ENCODE measurements at places on chromosomes 16 and 17.
A peak's percentile ranks its signal among the peaks of the same experiment; 100 is the strongest.

DNA sequence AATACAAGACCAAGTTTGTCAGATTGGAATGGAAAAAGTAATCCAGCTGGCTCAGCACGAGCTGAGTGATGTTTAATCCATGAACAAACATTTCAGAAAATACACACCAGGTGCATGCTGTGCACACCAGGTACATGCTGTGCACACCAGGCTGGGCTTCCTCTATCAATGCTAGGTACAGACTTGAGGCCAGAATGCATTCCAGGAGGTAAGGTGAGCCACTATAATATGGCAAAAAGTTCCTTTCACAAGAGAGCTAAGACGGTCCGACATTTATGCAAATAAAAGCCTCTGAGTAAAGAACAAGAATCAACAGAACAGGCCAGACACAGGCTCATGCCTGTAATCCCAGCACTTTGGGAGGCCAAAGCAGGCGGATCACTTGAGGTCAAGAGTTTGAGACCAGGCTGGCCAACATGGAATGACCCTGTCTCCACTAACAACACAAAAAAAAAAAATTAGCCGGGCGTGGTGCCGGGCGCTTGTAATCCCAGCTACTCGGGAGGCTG, 128.2 kb downstream of the ZNF778 start:
- DNase-seq: no peak

DNA sequence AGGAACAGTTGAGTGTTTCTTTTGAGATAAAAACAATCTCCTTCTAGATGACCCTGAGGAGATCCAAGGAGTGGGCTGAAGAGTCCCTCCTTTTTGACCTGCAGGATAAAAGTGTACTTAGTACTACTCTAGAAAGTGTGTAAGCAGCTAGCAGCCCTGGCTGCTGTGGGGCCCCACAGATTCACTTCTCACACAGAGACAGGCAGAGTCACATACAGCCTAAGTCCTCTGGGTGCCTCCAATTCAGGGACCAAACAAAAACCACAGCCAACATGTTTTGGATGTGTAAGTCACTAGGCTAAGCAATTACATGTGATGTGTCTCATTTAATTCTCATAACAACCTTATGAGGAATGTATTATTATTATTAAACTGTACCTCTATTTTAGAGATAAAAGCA, 97.1 kb downstream of the TMEM100 start:
- DNase-seq: no peak

DNA sequence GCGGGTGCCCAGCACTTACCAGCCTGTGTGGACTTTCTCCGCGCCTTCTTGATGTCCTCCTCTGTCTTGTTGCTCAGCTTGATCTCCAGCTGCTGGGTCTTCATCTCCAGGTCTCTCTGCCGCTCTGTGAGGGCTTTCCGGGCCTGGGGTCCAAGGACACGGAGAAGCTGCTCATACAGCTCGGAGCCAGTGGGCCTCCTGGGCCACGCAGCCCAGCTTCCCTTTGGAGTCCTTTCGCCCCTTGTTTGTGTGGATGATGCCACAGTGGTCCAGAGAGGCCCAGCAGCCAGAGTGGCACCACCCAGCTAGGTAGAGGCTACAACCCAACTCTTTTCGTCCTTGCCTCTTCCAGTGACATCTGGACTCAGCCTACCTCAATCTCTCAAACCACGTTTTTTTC, 20.4 kb upstream of the RCVRN start:
- no peak for DNase-seq

- DNase-seq: no peak
Measured at GRCh38 chr17:54172985-54173316, 350.2 kb downstream of the KIF2B start.

DNA sequence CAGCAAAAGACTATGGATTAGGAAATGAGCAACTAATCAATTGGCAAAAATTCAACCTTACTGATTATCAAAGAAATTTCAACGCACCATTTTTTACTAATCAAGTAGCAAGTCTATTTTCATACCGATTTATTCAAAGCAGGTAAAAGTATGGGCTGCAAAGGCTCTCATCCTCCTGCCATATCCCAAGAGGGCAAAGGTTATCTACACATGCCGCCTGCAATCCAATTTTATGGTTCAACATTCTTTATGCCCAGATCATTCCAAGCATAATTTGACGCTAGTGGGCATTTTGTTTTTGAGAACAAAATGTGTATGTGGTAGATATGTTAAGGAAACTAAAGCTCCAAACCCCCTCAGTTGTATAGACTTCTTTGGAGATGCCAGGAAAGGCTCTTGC, 270.6 kb downstream of the MAF start:
- no peak for DNase-seq

- DNase-seq: no peak
Measured at GRCh38 chr17:48630009-48630924, 4.1 kb upstream of the HOXB9 start.

- DNase-seq: no peak
Measured at GRCh38 chr16:89312598-89313299, 95.2 kb downstream of the ZNF778 start.

GRCh38 chr17:32849879-32850278, 27.0 kb downstream of the MYO1D start:
- no peak for DNase-seq

DNA sequence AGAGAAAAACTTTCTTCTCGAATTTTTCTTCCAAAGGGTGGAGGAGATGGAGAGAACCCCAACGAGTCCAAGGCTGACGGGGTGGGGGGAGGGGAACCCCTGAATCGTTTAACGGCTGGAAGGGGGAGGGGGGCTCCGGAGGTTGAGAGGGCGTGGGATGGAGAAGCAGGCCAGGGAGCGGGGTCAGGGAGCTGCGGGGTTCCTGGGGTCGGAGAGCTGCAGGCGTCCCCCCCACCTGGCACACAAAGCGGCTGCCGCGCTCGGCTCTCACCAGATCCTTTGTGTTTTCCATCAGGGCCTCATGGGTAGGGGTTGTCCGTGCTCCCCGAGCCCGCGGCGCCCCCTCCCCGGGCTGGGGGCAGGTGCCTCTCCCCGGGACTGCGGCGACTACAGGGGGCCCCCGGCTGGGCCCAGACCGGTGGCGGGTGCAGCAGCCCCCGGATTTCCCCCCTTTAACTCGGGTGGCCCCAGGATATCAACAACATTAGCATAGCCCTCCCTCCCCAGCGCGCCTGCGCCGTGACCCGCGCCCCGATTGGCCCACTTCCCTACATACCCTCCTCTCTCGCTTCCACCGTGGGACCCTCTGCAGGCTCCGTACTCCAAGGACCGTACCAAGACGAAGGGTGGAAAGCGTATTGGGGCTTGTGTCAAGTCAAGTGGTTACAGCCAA, at the start of gene MBTD1:
Gene MBTD1 (minus strand): TSS at position 486 of the 673 bp plus-strand sequence. CDS start 34,888 bp downstream, outside the sequence.
- peak; percentile 98 for DNase-seq

DNA sequence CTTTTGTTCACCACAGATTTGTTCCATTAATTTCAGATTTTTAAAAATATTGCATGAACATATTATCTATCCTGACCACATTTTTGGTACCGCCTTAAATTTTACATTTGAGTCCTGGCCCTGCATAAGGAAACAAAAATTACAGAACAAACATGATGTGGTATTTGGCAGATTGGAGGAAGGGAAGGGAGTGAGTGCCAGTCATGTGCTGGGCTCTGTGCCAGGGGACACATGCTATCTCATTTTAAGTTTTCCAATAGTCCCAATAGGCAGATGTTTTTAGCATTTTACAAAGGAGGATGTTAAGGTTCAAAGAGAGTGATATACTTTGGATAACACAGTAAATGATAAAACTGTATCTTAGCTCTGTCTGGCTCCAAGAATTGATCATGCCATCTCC, 185.1 kb downstream of the CDK5R1 start:
- no peak for DNase-seq

DNA sequence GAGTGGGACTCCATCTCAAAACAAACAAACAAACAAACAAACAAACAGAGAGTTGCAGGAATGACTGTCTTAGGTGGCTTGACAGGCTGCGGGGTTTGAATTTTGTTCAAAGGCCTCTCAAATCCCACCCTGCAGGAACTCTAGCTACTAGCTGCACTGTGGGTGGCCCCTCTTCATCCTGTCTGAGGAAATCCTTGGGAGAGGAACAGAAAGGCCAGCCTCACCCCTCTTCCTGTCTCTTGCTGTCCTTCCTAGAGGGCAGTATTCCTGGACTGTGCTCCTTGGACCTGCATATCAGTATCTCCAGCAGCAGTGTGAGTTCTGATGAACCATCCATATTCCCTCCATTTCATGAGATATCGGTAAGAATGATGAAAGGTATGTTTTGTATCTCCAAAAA, 2.0 kb upstream of the CCDC92B start:
- no peak for DNase-seq

- DNase-seq: no peak
Measured at GRCh38 chr16:52647588-52647987, 100.6 kb upstream of the TOX3 start.

GRCh38 chr17:19456016-19456927, 45.2 kb downstream of the RNF112 start:
- DNase-seq: no peak

DNA sequence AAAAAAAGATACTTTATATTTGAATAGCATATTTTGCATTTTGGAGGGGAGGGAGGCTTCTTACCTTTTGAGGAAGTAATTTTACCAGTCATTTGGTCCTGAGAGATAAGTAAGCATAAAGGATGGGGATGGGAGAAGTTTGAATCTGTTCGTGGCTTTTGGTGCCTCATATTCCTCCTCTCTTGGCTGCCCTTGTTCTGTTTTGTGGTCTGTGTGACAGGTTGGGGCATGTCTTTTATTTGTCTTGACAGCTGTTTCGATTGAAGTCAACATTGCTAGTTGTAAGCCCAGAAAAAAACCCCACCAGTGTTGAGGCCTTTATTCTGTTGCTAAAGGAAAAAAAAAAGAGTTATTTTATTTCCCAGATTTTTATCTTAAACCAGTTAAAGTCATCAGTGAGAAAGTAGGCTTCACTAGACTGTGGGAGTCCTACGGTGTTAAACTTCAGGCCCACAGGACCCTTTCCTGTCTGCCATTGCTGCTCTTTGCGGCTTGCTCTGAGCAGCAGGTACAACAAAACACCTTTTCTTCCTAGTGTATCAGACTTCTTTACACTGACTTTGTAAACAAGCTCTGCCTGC, 11.4 kb downstream of the SLC7A6 start:
- DNase-seq: peak; percentile 76

DNA sequence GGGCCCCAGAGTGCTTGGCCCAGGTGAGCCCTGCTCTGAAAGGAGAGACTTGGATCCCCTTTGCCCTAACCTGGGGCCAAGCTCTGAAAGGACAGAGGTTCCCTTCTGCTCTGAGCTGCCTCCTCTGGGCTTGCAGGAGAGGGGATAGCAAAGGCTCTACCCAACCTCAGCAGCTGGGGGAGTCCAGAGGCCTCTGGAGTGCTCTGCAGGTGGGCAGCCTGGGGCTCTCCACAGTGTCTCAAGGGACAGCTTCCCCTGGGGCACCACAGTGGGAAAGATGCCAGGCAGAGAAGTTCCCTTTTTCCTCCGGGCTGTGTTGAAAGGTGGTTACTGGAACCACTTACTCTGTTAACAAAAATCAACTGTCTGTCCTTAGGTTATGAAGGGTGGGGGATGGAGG, 48.2 kb upstream of the MGAT5B start:
- DNase-seq: no peak

- DNase-seq: no peak
Measured at GRCh38 chr16:56300242-56300623, 108.9 kb downstream of the GNAO1 start.

GRCh38 chr17:1611715-1612114, 16.9 kb downstream of the SLC43A2 start:
- DNase-seq: no peak

DNA sequence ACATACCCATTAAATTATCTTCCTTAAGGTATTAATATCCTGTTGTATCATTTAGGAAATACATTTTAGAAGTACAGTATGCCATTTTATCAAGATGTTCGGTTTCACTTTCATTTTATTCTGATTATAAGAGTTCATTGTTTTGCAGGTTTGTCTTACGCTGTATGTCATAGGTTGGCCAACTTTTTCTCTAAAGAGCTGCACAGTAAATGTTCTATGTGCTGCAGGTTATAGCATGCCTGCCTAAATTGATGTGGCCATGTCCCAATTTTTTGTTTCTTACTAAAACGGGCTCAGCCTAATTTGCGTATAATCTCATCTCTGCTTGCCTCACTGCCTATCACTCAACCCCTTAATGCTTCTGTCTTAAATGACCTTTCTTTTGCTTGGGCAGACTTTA, 126.4 kb downstream of the USP22 start:
- no peak for DNase-seq

- DNase-seq: no peak
Measured at GRCh38 chr17:37465069-37465616, 24.5 kb upstream of the DUSP14 start.

- no peak for DNase-seq
Measured at GRCh38 chr16:10776280-10776679, 32.6 kb downstream of the NUBP1 start.

DNA sequence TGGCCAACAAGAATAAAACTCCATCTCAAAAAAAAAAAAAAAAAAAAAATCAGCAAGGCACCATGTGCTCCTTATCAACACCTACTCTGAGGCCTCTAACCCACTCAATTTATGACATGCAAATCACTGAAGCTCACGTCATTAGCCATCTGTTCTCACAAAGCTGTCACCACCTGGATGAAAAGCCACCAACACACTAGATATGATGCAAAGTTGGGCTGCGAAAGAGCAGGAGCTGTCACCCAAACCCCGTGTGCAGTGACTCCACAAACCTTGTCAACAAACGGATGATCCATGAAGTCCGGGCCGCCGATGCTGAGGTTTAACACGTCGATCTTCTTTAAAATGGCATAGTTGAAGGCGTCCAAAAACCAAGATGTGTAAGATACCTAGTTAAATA, 25.3 kb downstream of the MBTPS1 start:
- no peak for DNase-seq

DNA sequence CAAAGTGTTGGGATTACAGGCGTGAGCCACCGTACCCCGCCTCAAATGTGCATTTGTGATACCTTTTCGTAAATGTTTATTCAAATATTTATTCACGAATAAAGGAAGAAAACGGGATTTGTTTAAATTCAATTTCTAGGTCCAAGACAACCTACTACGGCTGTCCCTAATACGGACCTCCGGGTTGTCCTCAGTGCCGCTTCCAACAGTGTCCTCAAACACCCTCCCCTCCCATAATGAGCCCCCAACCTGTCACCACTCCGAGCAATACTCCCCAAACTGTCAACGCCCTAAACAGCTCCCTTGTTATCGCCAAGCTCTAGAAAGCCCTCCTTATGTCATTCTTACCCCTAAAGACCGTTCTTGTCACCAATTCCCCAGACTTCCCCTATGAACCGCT, 539 bp upstream of the GABARAPL2 start:
- DNase-seq: no peak

- no peak for DNase-seq
Measured at GRCh38 chr16:72044296-72044695, 10.0 kb upstream of the HP start.

All from activated effector memory CD4-positive, alpha-beta T cell treated with anti-CD3 and anti-CD28 coated beads, Interleukin-2, amount 50 U/mL, for 16 hours (primary cell).